ENCODE measurements at places on chromosomes 2 and 18.

- DNase-seq: no peak
These were observed 45.0 kb downstream of the KCTD1 start for GRCh38 chr18:26503382-26503781.

DNA sequence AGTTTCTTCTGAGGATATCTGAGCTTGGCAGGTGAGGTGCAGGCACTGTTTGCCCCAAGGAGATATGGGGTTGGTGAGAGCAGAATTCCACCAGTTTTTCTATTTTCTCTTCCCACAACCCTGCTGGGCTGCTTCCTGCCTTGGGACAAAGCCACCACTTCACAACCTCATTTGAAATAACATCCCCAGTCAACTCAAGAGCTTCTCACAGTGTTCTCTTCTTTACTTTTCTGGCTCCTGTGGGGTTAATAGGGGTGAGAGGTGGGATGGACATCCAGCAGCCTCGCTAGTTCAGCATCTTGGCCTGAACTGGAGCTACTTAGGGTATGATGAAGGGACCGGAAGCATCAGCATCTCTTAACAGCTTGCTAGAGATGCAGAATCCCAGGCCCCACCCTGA lies 106.3 kb downstream of the SLC4A3 start:
- no peak for DNase-seq

DNA sequence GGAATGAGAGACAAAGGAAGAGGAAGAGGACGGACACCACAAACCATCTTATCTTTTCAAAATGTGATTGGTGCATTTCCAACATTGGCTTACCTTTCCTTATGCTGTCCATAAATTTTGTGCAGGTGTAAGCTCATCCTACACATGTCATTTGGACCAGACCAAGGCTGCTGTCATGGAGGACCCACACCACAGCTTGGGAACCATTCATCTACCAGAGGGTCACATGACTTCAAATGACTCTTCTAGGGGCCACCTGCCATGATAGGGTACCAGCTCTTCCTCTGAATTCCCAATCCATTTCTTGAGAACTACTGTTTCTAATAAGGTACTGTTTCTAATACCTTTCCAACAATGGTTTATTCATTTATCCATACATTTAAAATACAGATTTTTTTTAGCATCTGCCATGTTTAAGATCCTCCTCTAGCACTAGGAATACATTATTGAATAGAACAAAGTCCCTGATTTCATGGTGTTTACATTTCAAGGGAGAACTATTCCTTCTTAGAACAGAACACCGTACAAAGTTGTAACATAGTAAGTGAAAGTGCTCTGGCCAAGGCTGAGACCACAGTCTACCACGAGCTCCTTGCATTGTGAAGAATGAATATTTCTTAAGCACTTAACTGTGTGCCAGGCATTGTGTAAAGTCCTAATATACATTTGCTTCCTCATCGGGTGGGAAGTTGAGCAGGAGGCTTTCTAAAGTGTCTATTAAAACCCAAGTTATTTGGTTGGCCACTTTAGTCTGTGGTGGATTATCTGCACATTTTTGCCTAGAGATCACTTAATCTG lies 246.1 kb upstream of the FN1 start:
- no peak for DNase-seq

DNA sequence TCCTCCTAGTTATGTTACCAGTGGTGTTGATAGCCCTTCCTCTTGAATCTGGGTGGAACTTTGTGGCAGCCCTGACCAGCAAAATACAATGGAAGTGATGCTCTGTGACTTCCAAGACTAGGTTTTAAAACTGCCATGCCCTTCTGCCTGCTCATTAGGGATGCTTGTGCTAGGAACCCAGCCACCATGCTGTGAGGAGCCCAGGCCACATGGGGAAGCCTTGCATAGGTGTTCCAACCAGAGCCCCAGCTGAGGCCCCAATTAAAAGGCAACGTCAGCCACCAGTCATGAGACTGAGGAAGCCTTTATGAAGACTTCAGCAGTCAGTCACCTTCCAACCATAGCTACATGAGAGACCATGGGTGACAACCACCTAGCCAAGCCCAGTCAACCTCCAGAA lies 14.0 kb upstream of the MAPRE2 start:
- DNase-seq: no peak

DNA sequence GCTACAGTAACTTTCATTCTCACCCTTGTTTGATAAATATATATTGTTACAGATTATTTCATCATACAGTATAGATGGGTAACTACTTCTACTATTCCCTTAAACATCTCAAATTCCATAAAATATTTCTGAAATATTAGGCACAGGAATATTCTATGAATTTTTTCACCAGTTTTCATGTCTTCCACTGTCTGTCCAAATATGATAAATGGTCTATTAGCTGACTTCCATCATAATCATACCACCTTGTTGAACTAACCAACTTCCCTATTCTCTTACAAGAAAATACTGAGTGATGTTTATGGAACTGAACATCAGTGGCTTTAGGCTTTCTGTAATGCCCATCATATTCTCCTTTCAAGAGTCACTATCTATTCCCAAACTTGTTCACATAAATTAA lies 82.4 kb downstream of the TRAPPC8 start:
- DNase-seq: no peak

GRCh38 chr2:53583583-53583982 lies 184.0 kb upstream of the CHAC2 start:
- DNase-seq: no peak

DNA sequence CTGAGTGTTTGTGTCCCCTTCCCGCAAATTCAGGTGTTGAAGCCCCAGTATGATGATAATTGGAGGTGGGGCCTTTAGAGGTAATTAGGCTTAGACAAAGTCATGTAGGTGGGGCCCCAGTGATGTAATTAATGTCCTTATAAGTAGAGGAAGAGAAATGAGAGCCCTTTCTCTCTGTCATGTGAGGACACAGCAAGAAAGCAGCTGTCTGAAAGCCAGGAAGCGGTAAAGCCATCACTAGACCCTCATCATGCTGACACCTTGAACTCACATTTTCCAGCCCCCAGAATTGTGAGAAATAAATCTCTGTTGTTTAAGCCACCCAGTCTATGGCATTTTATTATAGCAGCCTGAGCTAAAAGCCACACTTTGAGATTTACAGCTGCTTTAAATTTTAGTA lies 1580.0 kb downstream of the LRP1B start:
- no peak for DNase-seq

- DNase-seq: no peak
These were observed 1.5 kb upstream of the DGUOK start for GRCh38 chr2:73925033-73925704.

GRCh38 chr2:156333951-156334495 lies 1.5 kb upstream of the NR4A2 start:
- no peak for DNase-seq
